ENCODE measurements at places on chromosomes 7 and 10.

GRCh38 chr7:5700391-5700985, 81.0 kb downstream of the RNF216 start:
- no peak for DNase-seq

DNA sequence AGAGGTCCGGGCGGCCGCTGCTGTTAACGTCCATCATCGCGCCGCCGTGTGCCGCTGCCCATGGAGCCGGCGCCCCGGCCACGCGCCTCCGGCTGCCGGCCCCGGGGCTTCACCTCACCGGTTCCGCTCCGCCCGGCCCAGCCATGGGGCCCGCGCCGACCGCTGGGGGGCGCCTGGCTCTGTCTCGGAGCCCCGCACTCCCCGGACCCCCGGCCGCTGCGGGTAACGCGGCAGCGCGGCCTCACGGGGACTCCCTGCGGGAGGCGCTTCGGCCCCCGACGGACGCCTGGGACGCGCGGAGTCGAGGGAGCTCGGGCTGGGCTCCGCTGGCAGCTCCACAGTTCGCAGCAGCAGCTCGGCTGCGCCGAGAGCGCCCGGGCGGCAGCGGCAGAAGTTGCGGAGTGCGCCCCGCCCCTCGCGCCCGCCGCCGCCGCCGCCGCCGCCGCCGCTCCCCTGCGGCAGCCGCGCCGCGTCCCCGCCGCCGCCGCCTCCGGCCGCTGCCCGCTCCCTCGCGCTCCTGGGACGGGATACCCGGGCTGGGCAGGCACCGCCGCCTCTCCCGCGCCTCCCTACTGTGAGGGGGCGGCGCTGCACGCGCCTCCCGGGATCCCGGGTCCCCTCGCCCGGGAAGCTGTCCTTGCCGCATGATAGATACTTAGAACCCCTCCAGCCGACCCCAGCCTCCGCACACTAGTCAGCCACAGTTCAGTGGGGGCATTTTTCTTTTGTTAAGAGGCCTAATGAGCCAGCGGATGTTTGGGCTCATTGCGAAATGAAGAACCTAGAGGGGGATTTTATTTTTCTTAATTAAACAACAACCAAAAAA, at the start of gene HTR7:
Gene HTR7, minus strand, starts transcription at position 405 of the 826 bp plus-strand sequence. Its CDS starts 368 bp downstream, at position 37.
- DNase-seq: peak; percentile 86

DNA sequence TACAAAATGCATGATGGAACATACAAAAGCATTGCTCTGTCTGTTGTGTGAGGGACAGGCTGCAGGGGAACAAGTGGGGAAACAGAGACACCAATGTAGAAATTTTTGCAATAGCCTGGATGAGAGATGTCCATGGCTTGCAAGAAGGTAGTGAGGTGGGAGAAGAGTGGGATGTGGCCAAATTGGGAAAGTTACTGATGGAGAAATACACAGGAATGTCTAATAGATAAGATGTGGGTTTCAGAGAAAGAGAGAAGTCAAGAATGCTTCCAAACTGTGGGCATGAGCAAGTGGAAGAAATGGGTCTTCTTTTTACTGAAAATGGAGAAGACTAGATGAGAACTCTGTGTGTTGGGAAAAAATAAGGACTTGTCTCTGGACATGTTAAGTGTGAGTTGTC, 592.7 kb downstream of the TNS3 start:
- DNase-seq: no peak

DNA sequence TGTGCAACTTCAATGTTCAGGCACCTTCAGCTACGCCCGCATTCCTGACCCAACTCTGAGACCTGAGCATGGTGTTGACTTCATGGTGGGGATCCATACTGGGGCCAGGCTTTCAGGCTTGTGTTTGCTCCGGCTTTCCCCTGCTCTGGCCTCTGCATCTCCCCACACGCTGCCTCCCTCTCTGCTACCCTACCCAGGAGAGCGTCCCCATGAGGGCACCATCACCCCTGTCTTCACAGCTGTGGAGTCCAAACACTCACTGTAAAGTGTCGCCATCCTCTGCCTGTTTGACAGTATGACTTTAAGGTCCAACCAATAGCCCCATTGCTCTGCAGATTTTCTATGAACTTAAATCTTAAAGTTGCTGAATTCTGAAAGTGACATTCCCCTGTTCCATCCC, 199.0 kb upstream of the GRB10 start:
- no peak for DNase-seq

GRCh38 chr7:20198260-20198659, 18.9 kb downstream of the MACC1 start:
- DNase-seq: no peak

DNA sequence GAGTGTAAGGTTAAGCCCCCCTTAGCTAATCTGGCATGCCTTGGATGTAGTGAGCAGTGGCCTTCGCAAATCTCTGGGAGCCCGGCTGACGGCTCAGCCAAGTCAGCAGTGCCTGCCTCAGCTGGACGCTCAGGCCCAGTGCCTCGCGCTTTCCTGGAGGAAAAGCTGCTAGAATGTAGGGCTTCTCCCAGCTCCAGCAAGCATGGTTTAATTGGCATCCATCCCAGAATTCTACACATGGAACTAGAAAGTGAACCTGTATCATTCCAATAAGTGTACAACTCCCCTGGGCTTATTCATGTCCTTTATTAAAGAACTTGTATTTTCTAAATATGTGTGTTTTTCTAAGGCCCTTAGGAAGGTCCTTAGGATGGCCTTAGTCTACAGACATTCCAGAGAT, 287.8 kb upstream of the SHH start:
- no peak for DNase-seq

- no peak for DNase-seq
Observed at GRCh38 chr7:3294432-3295100, 6.5 kb upstream of the SDK1 start.

DNA sequence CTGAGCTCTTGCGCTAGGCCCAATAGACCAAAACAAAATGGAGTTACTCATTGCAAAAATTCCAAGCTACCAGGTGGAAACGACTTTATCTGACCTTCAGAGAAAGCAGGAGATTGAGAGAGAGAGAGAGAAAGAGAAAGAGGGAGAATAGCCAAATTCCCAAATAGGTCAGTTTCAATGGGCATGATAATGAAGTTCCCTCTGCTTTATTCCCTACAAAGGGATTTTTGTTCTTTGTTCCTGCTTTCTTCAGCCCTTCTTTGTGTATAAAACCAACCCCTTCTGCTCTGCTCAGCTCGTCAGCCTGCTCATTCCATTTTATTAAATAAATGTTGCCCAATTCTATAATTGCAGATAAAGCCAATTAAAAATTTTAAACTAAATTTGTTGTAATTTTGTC, 45.0 kb upstream of the GPR37 start:
- DNase-seq: peak; percentile 28

DNA sequence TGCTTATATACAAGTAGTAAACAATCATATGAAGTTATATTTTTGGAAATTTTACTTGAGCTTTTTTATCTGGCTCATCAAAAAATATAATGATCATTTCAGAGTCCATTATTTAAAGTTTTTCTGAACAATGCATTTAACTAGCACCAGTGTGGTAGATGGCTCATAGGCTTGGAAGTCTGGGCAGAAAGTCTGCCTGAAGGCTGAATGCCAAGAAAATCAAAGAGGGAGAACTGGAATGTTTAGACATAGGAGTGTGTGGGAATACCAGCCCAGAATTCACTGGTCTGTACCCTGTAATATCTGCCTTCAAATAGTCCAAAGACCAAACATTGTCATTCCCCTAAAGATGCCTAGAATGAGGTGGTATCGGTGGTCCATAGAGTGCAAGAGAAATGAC, 40.3 kb upstream of the ANK3 start:
- DNase-seq: no peak

DNA sequence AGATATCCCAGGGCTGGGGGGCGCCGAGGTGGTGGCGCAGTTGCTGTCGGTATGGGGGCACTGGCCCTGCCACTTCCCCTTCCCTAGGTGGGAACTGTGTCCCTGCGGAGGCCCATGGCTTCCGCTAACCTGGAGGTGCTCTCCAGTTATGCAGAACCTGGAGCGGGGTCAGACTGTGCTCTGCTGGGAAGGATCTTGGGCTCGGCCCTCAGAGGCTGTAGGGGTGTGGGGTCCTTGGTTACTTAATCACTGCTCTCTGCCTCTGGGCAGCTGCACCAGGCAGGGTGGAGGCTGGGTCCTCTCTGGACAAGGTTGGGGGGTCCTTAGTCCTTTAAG, 2.4 kb downstream of the BRI3 start:
- no peak for DNase-seq

DNA sequence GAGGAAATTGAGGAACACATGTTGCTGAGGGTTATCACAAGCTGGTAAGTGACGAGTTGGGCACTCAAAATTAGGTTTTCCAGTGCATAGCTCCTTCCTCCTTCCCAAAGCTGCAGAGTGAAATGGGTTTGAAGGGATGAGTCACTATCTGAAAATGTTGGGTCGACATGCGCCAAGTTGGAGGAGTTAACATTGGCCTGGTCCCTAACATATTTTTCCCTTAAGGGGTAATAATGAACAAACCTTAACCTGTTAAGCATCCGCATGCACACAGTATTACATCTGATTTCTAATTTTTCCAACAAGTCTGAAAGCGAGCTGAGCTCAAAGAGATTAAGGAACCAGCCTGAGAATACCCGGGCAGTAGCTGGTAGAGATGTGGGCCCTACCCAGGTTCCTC, 20.7 kb upstream of the TECTB start:
- DNase-seq: no peak

GRCh38 chr10:70964245-70964644, 75.9 kb upstream of the PCBD1 start:
- DNase-seq: no peak

DNA sequence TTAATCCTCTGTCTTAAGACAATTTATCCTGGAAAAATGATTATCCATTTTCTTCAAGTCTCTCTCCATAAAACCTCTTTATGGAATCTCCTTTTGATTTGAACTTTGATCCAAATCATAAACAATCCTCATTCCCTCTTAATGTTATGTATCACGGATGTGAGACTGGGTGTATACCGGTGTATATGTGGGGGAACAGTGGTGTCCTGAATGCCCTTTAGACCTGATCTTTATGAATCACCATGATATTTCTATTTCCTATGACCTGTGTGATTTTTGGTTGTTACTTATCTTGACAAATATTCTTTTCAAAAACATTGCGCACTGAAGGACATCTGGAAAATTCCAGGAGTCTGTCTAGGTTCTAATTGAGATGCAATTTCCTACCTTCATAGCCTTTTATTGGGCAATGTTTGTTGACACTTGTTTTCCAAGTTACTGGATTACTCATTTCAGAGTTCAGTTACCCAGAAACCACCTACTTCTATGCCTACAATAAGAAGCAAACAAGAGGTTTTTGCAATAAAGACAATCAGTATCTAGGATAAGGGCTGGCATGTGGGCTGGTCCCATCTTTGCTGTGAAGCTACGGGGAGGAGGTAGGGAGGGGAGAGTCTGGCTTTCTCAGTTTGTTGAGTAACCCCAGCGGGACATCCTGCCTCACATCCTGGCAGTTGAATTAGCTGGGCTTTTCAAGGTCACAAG, 190.4 kb downstream of the CTTNBP2 start:
- no peak for DNase-seq

DNA sequence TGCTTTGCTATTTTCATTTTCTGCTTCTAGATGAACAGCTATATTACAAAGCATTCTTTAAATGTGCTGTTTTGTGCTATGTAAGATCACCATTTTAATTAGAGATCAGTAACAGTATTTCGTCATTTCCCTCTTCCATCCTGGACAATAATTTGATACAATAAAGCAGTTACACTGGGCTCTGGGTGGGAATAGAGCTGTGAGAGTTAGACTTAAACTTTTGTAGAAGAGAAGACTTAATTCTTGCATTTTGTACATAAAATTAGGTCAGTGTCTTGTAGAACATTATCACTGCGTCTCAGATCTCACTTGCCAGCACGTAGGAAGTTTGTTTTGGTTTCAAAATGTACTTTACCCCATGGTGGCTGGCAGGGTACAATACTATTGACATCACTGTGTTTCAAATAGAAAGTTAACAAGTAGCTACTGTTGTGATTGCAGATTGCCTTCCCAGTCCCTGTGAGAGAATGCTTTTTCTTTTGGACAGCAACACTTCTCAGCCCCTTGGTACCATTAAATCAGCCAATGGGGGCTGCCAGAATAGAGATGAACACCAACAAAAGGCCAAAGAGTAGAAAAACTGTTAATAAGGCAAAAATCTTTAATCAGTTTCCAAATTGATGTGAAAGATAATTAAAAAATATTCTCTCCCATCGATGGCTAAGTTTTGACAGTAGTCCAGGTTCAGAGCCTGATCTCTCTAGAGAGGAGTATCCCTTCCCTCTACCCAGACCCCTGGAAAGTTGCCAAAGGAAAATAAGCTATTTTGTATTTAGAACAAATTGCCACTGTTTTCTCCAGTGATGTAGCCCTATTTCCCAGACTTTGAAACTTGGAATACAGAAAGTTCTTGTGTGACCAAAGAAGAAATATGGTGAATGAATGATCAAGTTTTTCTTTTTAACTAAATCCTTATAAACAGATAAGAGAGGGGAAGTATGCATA, 35.1 kb downstream of the SMNDC1 start:
- DNase-seq: no peak

GRCh38 chr7:38694326-38694725, 63.2 kb upstream of the AMPH start:
- no peak for DNase-seq

GRCh38 chr10:115059301-115059898, 33.8 kb upstream of the ATRNL1 start:
- DNase-seq: no peak

DNA sequence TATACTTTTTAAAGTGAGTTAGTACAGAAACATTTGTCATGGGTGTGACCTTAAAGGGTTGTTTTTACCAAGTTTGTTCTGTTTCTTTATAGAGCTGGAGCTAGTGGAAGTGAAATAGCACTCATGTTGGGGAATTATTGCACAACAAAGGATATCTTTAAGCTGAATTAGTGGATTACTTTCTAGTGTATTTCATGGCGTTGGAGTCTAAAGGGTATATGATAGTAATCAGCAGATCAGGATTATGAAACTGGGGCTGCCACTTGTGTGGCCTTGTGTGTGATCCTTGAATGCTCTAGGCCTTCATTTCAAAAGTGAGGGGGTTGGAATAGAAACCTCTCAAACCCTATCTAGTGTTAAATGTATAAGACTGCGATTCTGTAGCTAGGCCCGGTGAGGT, 123.6 kb downstream of the LYZL1 start:
- DNase-seq: no peak

All from retina (tissue), 1 donor.